ENCODE measurements at places on chromosomes 11 and 22.
A peak's percentile ranks its signal among the peaks of the same experiment; 100 is the strongest.

- peak; percentile 36 for DNase-seq
Observed at GRCh38 chr22:46297151-46297812, 612 bp downstream of the GTSE1 start.

- peak; percentile 81 for DNase-seq
Observed at GRCh38 chr22:30262917-30263741, 3.5 kb downstream of the OSM start.

GRCh38 chr22:36244522-36245391 lies 5.4 kb upstream of the APOL2 start:
- DNase-seq = no peak

- DNase-seq = no peak
Observed at GRCh38 chr11:13772223-13773046, 104.0 kb downstream of the FAR1 start.
